Activated CD8-positive, alpha-beta memory T cell treated with anti-CD3 and anti-CD28 coated beads for 24 hours (primary cell): ENCODE measurements at places on chromosomes 7 and 10.

DNA sequence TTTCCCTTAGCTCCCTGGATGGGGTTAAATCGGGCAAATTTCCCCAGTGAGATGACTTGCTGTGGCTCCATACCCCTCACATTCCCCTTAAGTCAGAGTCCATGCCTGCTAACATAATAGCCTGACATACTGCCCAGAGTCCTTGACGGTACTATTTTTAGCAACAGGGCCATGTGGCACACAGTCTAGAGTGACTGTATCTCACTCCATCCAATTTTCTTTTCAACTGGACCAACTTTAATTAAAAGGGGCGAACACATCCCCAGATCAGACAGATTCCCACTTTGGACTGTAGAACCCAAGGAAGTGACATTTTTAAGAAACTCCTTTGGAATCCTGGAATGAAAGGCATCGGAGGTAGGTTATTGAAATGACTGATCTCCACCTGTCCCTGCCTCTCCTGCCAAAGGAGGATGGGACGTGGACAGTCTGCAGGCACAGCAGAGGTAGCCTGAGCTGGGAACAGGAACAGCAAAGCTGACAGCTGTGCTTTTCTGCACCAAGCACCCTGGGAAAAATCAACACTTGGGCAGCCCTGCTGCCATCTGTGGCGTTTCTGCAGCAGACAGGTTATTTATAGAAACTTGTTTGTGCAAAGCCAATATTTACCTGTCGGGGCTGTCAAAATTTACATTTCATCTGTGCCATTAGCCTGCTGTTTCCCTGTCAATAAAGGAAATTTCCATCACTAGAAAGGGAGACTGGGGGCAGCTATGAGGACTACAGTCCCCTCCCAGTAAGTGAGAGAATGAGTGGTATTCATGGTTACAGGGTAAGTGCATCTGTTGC, 221.5 kb upstream of the AOAH start:
- DNase-seq = no peak

DNA sequence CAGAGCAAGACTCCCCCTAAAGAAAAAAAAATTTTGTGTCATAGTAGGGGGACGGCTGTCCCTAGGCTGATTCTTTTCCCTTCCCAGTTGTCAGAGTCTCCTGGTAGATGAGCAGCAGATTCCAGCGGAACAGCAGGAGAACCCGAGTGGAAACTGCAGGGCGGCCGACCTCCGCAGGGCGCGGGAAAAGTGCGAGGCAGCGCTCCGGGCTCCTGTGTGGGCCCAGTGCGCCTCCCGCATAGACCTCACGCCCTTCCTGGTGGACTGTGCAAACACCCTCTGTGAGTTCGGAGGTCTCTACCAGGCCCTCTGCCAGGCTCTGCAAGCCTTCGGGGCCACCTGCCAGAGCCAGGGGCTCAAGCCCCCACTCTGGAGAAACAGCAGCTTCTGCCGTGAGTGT, 46.0 kb downstream of the ZAN start:
- DNase-seq = no peak

GRCh38 chr10:26787362-26787761, 73.4 kb downstream of the ABI1 start:
- DNase-seq = no peak

DNA sequence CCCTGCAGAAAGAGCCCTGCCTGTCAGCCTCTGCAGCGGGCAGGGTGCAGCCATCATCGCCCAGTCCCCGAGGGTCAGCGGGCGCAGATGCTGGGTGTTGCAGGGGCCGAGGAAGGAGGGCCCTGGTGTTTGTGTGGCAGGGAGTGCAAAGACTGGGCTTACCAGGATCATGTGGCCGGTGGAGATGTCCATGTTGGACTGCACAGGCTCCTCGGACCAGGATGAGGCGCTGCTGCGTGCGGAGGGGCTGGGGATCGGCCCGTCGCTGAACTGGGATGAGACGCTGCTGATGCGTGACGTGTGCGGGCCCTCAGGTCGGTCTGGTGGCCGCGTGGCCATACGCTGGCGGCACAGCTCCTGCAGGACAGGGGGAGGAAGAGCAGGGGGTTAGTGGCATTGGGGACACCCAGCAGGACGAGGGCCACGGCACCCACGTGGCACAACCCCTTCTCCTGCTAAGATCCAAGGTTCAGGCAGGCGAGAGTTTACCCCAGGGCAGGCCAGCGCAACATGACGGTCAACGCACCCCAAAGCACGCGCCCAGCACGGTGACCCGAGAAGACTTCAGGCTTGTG, 319.5 kb downstream of the DNAJB6 start:
- no peak for DNase-seq

DNA sequence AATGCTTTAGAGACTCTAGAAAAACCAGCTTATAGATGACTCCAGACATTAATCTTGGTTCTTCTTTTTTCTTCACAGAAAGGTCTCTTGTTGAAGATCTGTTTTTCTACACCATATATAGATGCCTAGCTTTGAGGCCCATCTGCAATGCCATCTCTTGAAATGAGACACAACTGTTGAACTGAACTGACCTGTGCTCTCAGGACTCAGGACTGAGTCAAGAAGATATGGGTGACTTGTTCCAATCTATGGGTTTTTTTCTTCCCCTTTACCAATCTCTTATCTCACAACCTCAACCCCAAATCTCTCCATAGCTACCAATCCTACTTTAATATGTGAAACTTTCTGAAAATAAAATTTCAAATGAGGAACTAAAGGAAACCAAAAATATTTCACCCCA, 194.7 kb downstream of the SNX13 start:
- no peak for DNase-seq

- DNase-seq = no peak
These were observed 868.1 kb upstream of the AUTS2 start for GRCh38 chr7:68730194-68730593.

DNA sequence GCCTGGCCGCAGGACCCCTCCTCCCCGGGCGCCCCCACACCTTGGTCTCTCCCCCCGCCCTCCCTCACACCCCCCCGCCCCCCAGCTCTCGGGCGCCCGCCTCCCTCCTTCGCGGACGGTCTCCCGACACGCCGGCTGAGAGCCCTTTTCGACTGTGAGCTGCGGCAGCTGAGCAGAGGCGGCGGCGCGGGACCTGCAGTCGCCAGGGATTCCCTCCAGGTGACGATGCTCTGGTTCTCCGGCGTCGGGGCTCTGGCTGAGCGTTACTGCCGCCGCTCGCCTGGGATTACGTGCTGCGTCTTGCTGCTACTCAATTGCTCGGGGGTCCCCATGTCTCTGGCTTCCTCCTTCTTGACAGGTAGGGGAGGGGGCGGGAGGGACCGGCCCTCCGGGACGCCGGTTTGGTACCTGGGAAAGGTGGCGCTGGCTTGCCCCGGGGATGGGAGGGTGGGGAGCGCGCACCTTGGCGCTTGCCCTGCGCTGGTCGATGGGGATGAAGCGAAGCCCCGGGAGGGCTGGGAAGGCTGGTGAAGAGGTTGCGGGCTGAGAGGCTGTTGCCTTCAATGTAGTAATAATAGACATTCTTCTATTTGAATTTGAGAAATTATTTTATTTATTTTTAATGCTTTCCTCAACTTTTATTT, at the start of gene BMPER:
TSS of gene BMPER (plus strand) at position 151 of the 644 bp plus-strand sequence. CDS start at position 226, 75 bp downstream.
- no peak for DNase-seq

- no peak for DNase-seq
These were observed 458.5 kb downstream of the KCNMA1 start for GRCh38 chr10:77179015-77179695.

DNA sequence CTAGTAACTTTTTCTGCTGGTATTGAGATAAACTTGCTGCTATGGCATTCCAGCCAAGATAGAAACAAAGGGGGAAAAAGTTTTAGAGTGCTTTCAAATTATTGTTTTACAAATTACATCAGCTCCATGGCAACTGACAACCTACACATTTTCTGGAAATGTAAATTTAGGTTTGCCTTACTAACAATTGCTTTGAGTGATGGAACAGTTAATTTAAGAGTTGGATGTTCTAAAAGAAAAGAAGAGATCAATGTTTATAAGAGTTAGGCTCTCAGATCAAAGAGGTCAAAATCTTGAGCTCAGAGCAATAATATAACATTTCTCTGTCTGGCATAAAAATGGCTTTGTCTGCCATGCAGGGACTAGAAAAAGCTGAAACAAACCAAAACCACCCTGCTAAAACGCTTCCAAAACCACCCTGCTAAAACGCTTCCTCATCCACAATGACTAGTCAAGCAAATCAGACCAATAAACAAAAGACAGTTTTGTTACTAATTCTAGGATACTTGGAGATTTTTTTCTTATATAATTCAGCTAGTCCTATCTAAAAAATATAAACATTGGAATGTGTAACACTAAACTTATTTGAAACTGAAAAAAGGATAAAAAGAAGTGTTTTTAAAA, 32.3 kb downstream of the ORC5 start:
- no peak for DNase-seq

GRCh38 chr7:768881-769504, 41.9 kb upstream of the PRKAR1B start:
- DNase-seq = no peak

GRCh38 chr7:139169816-139170215, 60.3 kb upstream of the ZC3HAV1 start:
- no peak for DNase-seq

DNA sequence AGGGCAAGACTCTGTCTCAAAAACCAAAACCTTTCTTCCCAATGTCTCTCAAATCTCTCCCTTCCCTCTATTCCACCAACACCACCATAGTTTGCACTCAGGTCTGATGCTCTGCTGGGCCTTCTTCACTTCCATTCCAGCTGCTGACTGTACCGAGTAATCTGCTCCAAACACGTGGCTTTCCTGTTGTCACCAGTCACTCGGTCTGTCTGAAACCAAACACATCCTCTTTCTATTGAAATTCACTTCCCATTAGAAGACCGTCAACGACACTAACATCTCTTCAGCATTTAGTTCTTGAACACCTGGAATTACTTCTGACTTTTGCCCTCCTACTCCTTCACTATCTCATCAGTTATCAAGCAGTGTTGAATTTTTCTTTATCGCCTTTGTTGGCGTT, 4.7 kb upstream of the NRF1 start:
- no peak for DNase-seq

GRCh38 chr7:94130716-94131115, 126.6 kb upstream of the BET1 start:
- DNase-seq = no peak

DNA sequence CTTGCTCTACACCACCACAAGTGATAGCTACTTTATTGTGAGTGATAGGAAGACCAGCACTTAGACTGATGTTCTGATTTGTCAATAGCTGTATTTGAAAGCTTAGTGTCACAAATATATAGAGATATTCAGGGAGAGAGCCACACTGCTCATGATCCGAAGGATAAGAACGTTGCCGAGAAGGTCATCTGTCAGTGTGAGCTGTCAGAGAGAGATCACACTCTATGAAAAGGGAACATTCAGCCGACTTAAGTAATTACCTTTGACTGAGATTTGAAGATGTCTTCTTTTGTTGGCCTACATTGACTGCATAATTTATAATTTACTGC, 322.6 kb downstream of the TFEC start:
- DNase-seq = no peak

GRCh38 chr10:122688293-122688989, 11.2 kb downstream of the C10orf120 start:
- DNase-seq = no peak

DNA sequence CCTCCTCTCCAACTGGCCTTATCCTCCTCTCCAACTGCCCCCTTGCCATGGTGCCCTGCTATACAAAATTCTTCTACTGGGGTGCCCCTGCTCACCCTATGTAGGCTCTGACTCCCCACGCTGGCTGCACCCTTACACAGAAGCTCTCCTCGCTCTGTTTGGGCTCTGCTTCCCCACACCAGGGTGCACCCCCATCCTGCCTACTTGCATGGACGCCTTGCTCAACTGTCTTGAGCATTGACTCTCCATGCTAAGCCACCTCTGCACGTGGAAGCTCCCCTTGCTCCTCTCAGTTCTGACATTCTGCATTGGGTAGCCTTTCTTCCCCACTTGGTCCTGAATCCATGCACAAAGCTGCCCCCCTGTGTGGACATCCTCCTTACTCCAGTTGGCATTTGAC, 231.1 kb downstream of the GFRA1 start:
- no peak for DNase-seq

DNA sequence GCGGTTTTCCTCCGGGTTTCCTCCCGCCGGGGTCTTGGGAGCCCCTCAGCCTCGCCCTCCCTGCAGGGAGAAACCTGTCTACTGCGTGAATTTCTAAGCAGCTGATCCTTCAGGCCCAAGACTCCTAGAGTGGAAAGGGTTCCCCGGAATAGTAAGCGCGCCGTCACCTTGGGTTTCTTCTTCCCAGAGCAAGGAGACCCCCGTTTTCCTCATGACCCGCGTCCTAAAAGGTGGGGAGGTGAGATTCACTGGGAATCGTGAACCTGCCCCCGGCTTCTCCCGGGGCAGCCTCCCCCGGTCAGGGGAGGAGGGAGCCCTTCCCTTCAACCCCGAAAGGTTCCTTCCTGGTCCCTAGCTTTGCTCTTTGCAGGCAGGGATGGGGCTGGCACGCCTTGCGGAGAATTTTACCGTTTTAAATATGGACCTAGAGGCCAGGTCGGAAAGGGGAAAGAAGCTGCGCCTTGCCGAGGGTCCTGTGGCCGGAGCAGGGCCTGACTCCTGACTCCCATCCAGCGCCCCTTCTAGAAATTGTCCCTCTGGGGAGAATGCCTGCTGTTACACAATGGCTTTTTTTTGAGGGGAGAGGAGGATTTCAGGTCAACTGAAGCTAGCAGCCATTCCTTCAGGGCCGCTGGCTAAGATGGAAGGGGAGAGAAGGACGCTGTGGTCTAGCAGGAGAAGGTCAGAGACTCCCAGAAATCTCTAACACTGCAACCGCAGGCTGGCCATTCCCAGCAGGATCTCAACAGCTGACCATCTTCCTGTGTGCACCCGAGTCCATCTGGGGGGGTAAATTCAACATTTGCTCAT, 11.6 kb upstream of the MNX1 start:
- no peak for DNase-seq

- DNase-seq = no peak
These were observed 14.5 kb downstream of the ATP6V1F start for GRCh38 chr7:128876978-128877755.

- no peak for DNase-seq
These were observed 816.7 kb downstream of the XPNPEP1 start for GRCh38 chr10:109106604-109107003.

DNA sequence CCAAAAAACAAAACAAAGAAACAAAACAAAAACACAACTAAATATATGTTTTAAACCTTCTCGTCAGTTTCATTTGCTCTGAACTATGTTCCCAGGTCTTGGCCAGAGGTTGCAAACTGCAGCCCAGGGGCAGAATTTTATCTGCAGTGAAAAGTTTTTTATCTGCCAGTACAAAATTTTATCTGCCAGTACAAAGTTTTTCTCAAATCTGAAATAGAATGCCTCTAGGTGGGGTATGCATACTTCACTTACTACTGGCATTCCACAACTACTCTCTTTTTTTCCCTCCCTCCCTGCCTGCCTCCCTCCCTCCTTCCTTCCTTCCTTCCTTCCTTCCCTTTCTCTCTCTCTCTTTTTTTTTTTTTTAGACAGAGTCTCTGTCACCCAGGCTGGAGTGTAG, 9.4 kb upstream of the CLDN3 start:
- DNase-seq = no peak

GRCh38 chr10:29795850-29796249, 161.1 kb upstream of the SVIL start:
- DNase-seq = no peak

GRCh38 chr10:126851414-126852108, 53.7 kb upstream of the DOCK1 start:
- peak; percentile 24 for DNase-seq

GRCh38 chr10:124025660-124026588, 67.5 kb downstream of the CHST15 start:
- no peak for DNase-seq

GRCh38 chr7:98880485-98880884, 2.2 kb downstream of the TRRAP start:
- DNase-seq = no peak
